ENCODE measurements at places on chromosomes 12 and 14.

DNA sequence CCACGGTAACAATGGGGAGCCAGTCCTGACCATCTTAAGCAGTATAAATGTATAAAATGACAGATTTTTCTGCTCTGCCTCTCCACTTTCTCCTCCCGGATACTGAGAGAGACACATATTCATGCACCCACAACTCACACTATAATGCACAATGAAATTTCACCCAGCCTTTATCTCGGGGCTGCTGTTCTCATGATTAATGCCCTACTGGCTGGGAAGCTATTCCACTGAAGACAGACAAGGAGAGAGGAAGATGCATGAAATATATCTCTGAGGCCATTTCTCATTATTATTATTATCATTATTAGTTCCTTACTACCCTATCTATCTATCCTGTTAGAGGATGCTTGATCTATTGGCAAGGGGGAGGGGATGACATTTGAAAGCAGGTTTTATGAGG lies 501.7 kb downstream of the DIO2 start:
- H3K36me3 ChIP-seq: no peaks in the 10 kb centered on the region
- H3K27ac ChIP-seq: no peak overlapping the region
- DNase-seq: no peak
- no peak overlapping the region for H3K4me3 ChIP-seq
- peaks cover 17% of the 10 kb centered on the region for H3K4me1 ChIP-seq

DNA sequence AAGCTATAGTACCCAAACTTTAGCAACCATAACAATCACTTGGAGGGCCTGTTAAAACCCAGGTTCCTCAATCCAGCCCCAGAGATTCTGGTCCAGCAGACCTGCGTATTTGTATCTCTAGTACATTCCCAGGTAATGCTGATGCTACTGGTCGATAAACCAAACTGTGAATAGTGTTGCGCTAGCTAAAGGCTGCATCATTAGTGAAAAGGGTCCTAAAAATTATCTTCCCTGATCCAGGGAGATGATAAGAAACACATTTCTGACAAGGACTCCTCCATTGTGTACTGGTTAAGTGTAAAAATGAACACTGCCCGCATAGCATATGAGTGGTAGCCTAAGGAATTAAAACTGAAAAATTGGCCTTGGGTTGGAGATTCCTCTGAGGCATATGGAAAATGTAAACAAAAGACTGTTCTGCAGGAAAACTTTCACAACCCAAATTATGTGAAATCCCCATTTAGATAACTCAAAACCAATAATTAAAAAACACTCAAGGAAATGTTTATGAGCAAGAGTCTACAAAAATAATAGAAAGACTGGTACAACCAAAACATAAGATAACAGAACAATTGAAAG lies 322.7 kb downstream of the CEP128 start:
- H3K27ac ChIP-seq: no peak overlapping the region
- DNase-seq: no peak
- no peaks in the 10 kb centered on the region for H3K36me3 ChIP-seq
- H3K27me3 ChIP-seq: peaks cover 2% of the 10 kb centered on the region

DNA sequence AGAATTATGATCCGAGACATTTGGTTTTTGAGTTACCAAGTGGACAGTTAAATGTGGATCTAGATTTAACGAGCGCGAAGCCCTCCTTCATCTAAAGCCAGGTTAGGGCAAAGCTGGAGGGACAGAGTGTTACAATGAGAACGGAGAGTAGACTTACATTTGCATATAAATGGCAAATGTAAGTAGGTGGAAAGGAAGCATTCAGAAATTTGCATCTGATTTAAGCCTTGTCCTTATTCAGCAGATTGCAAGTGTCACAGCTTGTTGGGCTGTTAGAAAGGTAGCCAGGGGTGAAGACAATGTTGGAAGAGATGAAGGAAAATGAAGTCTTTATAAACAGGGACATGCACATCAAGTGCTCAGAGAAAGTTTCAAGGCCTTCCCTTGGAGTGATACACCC lies 806.2 kb downstream of the GALC start:
- H3K27ac ChIP-seq: no peak overlapping the region
- no peak for DNase-seq
- H3K27me3 ChIP-seq: no peaks in the 10 kb centered on the region
- H3K4me1 ChIP-seq: peaks cover 13% of the 10 kb centered on the region
- H3K36me3 ChIP-seq: no peaks in the 10 kb centered on the region
- H3K4me3 ChIP-seq: no peak overlapping the region

GRCh38 chr14:63478010-63478409 lies 65.2 kb downstream of the PPP2R5E start:
- no peak for DNase-seq
- no peaks in the 10 kb centered on the region for H3K4me1 ChIP-seq
- H3K4me3 ChIP-seq: no peak overlapping the region

- peaks cover 8% of the 10 kb centered on the region for H3K4me1 ChIP-seq
- no peaks in the 10 kb centered on the region for H3K36me3 ChIP-seq
- peak overlapping the region; percentile 15 for H3K4me3 ChIP-seq
- DNase-seq: no peak
Measured at GRCh38 chr14:69354383-69355153, 43.5 kb downstream of the ERH start.

- H3K27ac ChIP-seq: no peak overlapping the region
- no peaks in the 10 kb centered on the region for H3K36me3 ChIP-seq
- H3K4me3 ChIP-seq: peak overlapping the region; percentile 21
- DNase-seq: no peak
- H3K4me1 ChIP-seq: peaks cover 40% of the 10 kb centered on the region
Measured at GRCh38 chr12:54161481-54162437, 27.0 kb downstream of the SMUG1 start.

- DNase-seq: no peak
- H3K27me3 ChIP-seq: peaks cover 2% of the 10 kb centered on the region
- H3K27ac ChIP-seq: no peak overlapping the region
- H3K36me3 ChIP-seq: peaks cover 5% of the 10 kb centered on the region
Measured at GRCh38 chr12:113368331-113368730, 9.9 kb downstream of the PLBD2 start.

DNA sequence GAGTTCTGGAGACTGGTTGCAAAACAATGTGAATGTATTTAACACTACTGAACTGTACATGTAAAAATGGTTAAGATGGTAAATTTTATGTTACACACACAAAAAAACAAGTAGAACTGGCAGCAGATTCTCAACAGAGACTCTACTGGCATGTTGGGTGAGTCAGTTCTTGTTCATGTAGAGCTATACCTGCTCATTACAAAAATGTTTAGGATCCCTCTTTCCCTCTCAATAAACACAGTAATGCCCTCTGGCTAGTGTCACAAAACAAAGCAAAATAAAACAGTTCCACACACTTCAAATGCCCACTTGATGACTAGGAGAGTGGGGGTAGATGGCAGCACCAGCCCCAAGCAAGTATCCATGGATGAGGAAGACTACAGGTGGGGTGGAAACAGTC lies 13.7 kb upstream of the ZNF740 start:
- no peak for DNase-seq
- H3K36me3 ChIP-seq: peaks cover 5% of the 10 kb centered on the region
- H3K27me3 ChIP-seq: peaks cover under 1% of the 10 kb centered on the region
- no peak overlapping the region for H3K4me3 ChIP-seq
- no peaks in the 10 kb centered on the region for H3K4me1 ChIP-seq
- no peak overlapping the region for H3K27ac ChIP-seq

- no peaks in the 10 kb centered on the region for H3K4me1 ChIP-seq
- H3K36me3 ChIP-seq: peaks cover 19% of the 10 kb centered on the region
- no peak overlapping the region for H3K4me3 ChIP-seq
- H3K27me3 ChIP-seq: peaks cover 2% of the 10 kb centered on the region
- no peak for DNase-seq
Measured at GRCh38 chr12:22615963-22616501, 8.9 kb upstream of the ETNK1 start.

DNA sequence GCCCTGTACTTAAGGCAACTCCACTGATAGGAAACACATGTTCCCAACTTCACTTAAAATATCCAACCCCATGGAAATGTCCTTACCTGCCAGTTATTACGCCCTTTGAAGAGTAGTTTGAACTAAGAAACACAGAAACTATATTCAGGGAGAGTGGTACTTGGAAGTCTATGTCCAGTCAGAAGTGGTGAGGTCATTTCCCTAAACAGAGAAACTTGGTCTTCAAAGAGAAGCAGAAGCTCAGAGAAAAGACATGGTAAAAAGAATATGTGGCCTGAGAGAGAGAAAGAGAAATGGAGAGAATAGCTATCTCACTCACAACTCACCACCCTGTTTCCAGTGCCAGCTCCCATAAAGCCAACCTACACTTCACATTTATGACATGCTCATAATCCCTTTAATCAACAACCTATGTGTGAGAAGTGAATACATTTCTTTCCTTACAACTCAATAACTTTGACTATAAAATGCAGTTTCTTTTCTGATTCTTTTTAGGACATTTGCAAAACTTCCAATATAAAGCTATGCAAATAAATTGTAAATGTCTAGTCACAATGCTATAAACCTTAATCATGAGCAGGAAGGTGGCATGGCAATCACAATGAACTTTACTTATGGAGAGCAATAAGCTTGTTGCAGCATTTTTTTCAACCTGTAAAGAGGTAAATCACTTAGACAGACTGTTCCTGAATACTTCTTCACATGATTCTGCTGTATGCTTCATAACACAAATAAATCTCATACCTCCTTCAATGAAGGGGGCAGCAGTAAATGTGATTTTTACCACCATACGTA lies 67.1 kb downstream of the CPNE8 start:
- H3K4me1 ChIP-seq: no peaks in the 10 kb centered on the region
- no peak overlapping the region for H3K4me3 ChIP-seq
- DNase-seq: no peak
- no peaks in the 10 kb centered on the region for H3K36me3 ChIP-seq
- no peak overlapping the region for H3K27ac ChIP-seq

GRCh38 chr12:6573001-6573400 lies 4.9 kb upstream of the NOP2 start:
- DNase-seq: no peak
- peak overlapping the region; percentile 14 for H3K4me3 ChIP-seq
- no peak overlapping the region for H3K27ac ChIP-seq
- peaks cover 5% of the 10 kb centered on the region for H3K36me3 ChIP-seq

DNA sequence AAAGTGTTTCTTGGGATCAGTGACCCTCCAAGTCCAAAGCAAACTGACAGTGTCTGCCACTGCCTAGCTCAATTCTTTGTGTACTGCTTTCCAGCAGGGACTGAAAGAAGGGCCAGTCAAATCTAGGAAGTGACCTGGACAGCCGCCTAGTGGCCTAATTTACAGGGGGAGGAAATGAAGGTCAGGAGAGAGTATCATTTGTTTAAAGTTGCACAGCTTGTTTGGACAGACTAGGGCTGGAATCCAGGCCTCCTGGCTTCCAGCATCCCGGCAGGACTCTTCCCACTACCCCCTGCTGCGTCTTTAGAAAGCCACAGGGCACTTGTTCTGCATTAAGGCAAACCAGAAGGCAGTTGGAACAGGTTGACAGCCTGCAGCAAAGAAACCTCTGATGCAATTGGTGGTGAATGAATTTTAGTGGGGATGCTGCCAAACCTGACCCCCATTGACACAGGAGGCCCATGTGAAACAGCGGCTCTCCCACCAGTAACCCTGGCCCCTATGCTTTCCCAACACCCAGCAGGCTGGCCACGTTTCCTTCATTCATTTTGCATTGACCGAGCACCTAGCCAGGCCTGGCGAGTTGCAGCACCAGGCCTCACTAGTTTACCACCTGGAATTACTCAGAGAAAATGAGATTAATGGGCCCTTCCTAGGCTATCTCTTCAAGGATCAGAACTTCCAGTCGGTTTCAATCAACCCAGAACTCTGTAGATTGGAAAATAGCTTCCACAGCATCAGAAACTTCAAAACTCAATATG lies 28.2 kb downstream of the GALNT16 start:
- H3K27me3 ChIP-seq: peaks cover 9% of the 10 kb centered on the region
- H3K36me3 ChIP-seq: no peaks in the 10 kb centered on the region
- peaks cover 40% of the 10 kb centered on the region for H3K4me1 ChIP-seq
- no peak for DNase-seq
- H3K4me3 ChIP-seq: peak overlapping the region; percentile 74

DNA sequence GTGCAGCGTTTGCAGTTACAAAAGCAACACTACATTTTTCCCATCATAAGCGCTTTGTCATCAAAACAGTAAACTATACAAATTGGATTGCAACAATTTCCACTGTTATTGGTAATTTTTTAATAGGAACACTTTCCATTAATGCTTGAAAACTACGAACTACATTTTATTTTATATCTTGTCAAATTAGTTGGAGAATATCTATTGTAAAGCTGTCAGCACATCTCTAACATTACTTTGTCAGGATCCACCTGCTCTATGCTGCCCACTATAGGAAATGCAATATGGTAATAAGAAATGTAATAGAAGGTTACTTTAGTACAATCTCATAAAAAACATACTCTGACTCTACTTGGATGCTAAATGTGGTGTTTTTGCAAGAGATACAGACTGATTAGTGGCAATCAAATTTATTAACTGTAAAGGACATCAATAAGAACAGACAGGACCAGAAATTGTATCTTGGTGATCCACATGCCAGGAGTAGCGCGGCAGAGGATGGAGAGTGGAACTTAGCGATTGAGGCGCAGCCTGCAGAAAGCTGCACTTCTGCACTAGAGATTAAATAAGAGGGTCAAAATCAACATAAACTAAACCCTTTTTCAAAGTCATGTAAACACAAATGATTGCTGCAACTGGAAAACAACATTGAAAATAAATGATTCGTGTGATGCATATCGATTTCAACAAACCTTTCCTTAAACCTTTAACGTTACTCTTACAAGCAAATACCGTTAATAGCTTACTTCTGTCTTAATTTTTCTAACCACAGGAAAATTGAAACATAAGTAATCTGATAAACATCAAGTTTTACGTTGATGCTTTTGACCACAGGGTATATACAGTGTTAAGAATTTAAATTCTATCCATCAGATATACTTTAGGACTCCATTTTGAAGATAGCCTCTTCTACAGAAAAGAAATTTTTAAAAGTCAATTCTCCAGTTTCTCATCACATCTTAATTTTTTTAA lies 3.6 kb upstream of the ARID2 start:
- H3K27ac ChIP-seq: peak overlapping the region; percentile 100
- peaks cover 6% of the 10 kb centered on the region for H3K4me1 ChIP-seq
- peaks cover 7% of the 10 kb centered on the region for H3K27me3 ChIP-seq
- H3K36me3 ChIP-seq: no peaks in the 10 kb centered on the region
- DNase-seq: no peak

- H3K4me3 ChIP-seq: no peak overlapping the region
- no peak for DNase-seq
- H3K36me3 ChIP-seq: peaks cover 6% of the 10 kb centered on the region
Measured at GRCh38 chr12:6347367-6348338, 5.8 kb upstream of the TNFRSF1A start.

DNA sequence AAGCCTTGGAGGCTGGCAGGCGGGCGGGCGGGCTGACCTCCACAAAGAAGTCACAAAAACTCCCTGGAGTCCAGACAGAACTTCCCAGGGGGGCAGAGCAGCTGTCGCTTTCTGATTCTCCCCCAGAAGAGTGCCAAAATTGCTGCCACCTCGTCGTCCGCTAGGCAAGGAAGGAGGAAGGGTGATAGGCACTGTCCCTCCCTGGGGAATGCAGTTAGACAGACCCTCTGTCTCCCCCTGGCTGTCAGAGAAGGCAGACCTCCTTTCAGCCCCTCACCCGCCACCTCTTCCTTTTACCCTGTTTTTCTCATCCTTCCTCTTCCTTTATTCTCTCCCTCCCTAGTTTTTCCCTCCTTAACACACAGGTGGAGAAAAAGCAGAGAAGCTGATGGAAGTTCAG lies 18.7 kb downstream of the GRIN2B start:
- H3K36me3 ChIP-seq: no peaks in the 10 kb centered on the region
- peak; percentile 27 for DNase-seq
- no peak overlapping the region for H3K4me3 ChIP-seq
- no peaks in the 10 kb centered on the region for H3K4me1 ChIP-seq
- no peaks in the 10 kb centered on the region for H3K27me3 ChIP-seq
- H3K27ac ChIP-seq: no peak overlapping the region
